Muscle of arm (tissue), 14 donors: ENCODE measurements at places on chromosomes 4 and X. TPM values are rescaled to one million over a fixed set of nuclear protein-coding genes. Genes with fewer than 3 reads are reported as not detected.

DNA sequence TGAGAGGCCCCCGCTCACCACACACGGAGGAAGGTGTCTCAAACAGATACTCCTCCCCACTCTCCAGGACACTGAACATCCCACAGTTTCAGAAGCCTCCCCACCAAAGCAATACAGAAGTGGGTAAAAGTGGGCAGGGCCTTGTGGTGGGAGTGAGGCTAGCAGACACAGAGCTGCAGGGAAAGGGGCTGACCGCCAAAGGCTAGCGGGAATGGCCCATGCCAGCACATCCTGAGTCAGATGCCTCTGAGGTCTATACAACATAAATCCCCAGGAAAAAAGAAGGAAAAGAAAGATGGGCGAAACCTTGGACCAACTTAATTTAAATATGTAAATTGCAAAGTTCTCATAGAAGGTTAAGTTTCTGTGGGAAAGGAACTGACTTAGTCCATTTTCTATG, 21.9 kb upstream of the ARHGAP10 start:
- no peak for DNase-seq

GRCh38 chrX:18721683-18722499, 14.4 kb downstream of the PPEF1 start:
- no peak for DNase-seq

- no peak for DNase-seq
Observed at GRCh38 chr4:23934223-23934622, 44.4 kb upstream of the PPARGC1A start.

GRCh38 chr4:139184129-139184528, 7.1 kb upstream of the ELF2 start:
- no peak for DNase-seq

DNA sequence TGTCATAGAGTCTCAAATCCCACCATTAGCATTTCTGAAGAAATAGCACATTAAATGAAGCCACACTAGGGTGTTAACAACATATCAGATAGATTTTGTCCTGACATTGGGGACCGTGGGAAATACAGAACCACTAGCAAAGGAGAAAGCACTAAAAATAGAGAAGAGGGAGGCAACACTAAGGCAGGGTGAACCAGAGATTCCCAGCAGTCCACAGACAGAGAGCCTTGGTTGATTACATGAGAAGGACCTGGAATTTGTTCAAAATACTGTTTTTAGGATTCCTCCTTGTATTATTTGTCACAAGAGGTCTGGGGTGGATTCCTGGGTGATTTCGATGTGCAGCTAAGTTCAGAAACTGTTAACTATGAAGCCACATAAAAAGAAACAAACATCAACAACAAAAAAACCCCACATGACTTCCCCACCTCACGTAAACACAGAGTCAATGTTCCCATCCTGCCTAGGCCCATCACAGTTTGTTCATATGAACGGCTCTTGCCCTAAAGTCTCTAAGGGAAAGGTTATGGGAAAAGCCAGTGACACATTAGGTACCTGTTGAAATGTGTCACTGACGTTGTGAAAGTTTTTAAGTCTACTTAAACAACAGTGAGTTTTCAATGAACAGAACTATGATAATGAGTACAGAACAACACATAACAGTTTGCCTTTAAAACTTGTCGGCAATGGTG, 23.6 kb upstream of the GRSF1 start:
- DNase-seq = no peak

DNA sequence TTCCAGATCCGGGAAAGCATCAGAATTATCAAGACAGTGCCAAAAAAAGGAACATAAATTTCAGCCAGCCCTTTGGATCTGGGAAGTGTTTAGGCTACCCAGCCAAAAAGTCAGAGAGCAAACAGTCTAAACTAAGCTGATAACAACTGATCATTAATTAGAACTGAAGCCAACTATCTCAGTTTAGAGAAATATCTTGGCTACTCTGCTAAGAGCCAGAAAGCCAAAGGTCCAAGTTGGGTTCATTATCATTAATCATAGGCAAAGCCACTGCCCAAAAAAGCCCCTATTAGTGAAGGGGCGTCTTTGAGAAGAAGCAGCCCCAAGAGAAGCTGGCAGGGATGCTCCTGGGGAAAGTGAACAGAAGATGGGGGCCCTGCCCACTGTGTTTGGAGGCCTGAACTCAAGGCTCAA, 37.0 kb upstream of the SHISA3 start:
- DNase-seq = no peak

DNA sequence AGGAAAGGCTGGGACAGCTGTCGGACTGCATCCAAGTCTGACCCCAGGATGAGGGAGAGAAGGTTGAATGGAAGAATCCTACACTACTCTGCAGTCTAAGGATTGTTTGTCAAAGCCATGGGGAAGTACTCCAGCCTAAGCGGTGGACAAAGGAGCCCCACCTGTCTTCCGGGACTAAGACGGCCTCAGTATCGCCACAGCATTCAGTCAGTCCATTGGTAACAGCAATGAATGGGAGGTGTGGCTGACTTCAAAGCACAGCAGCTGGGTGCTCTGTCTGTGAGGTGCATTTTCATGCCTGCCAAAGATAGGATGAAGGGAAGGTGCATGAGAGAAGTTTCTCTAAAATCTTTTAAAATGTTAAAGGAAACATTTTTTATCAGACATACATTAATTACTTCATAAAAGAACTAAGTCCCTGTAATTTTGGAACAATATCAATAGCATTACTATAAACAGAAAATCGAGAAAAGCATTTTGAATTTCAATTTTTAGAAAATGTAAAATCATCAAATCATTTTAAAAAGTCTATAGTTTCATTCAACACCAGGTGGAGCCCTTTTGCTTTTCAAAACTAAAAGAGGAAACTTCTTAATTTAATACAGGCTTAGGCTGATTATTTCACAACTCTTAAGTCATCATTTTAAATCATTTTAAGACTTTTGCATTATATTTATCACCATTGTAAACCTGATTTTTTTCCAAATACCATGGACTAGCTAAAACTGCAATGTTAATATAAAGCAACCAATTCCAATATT, 27.6 kb upstream of the INTU start:
- DNase-seq = peak; percentile 15

GRCh38 chr4:6134612-6135220, 65.6 kb downstream of the JAKMIP1 start:
- no peak for DNase-seq

DNA sequence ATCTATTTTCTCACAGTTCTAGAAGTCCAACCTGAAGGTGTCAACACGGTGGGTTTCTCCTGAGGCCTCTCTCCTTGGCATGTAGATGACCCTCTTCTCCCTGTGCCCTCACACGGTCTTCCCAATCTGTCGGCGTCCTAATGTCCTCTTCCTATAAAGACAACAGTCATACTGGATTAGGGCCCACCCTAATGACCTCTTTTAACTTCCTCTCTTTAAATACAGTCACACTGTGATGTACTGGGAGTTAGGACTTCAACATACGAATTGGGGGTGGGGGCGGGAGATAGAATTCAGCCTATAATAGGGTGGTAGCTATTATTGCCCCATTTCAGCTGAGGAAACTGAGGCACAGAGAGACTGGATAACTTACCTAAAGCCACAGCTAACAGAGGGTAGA, 70.2 kb downstream of the SMIM20 start:
- no peak for DNase-seq

DNA sequence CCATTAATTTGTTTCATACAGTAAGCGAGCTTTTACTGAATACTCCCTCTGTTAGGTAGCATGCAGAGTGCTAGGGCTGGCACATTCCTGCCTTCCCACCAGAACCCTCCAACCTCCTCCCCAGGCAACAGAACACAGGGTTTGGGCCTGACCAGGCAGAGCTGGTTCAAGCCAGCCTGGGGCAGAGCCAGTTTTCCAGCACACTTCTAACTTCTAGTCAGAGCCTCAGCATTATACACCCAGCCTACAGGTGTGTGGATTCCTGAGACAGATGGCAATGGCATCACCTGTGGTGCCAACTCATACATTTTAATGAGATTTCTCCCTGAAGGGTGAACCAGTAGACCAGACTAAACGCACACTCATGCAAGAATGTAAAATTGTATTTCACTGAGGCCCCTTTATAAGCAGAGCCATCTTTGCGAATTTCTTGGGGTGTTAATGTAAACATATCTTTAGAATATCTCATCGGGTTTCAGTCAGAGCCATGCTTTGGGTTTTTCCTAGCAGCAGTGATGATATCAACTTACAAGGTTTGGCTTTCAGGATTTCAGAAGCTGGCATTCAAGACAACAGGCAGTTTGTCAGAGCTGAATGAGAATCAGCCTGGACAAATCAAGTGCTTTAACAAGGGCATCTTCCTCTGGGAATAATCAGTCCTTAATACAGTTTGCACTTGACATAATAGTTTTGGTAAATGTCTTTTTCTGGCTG, 92.0 kb downstream of the GATB start:
- no peak for DNase-seq

- no peak for DNase-seq
Observed at GRCh38 chrX:5998456-5998855, 230.2 kb downstream of the NLGN4X start.

- no peak for DNase-seq
Observed at GRCh38 chr4:34878961-34879360, 1365.4 kb downstream of the ARAP2 start.

GRCh38 chr4:186627226-186627865, 72.0 kb upstream of the MTNR1A start:
- no peak for DNase-seq

DNA sequence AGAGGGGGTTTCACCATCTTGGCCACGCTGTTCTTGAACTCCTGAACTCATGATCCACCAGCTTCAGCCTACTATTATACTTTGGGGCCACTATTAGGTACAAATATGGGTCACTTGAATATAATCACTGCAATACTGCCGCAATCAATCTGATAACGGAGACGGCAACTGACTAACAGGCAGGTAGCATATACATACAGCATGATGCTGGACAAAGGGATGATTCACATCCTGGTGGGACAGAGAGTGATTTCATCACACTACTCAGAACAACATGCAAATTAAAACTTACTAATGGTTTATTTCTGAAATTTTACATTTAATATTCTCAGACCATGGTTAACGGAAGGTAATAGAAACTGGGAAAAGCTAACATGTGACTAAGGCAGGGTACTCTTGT, 10.9 kb downstream of the LRBA start:
- no peak for DNase-seq

- DNase-seq = peak; percentile 17
Observed at GRCh38 chrX:63869506-63869905, 84.5 kb upstream of the ARHGEF9 start.

DNA sequence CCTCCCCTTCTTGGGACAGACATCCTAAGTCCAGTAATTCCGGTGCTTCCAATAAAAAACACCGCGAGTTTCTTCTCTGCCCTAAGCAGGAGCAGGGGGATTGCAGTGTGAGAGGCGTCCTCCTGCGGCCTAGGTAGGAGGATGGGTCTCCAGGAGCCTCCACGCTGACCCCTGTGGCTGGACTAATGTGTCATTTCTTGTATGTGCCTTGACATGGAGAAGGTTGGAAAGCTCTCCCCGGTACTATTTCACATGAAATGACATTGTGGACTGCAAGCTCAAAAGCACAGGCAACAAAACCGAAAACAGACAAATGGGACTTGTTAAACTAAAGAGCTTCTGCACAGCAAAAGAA, 66.6 kb upstream of the ENPP6 start:
- no peak for DNase-seq

DNA sequence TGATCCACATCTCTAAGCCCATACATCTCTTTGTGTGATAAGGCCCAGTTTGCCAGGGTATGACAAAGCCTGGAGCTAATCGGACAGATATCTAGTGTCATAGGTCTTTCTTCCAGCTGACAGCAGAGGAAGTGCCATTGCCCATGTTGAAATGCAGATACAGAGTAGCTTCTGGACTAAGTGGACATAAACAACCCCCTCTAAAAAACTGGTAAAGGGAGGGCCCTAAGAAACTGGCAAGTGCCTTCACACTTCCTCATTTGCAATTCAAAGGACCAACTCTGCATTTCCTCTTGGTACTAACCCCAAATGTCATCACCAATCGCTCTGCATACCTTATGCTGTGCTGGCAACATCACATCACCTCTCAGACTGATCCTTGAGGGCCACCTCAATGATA, 20.8 kb downstream of the ARHGEF6 start:
- no peak for DNase-seq

DNA sequence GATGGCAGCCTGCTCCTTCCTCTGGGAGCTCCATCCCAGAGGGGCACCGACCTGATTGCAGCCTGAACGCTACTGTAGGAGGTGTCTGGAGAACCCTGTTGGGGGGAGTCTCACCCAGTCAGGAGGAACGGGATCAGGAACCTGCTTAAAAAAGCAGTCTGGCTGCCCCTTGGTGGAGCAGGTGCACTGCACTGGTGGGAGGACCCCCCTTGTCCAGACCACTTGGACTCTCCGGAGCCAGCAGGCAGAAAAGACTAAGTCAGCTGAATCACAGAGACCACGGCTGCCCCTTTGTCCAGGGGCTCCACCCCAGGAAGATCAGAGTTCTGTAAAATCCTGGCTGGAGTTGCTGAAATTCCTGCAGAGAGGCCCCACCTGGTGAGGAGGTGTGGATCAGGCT, 67.3 kb upstream of the MAGEB18 start:
- DNase-seq = no peak

- DNase-seq = no peak
Observed at GRCh38 chr4:13547485-13548041, 3.3 kb upstream of the NKX3-2 start.

Gene TCEAL2
- 1.0 TPM for polyA plus RNA-seq

Gene SPIN2A
- polyA plus RNA-seq = 6.2 TPM

Gene RPS3A
- polyA plus RNA-seq = 5,561 TPM

Gene PDE5A
- polyA plus RNA-seq = 20.7 TPM

Gene DKK2
- polyA plus RNA-seq = 34.1 TPM

Gene IRS4
- not detected for polyA plus RNA-seq
